ENCODE measurements at places on chromosomes 2 and 18. TPM values are rescaled to one million over a fixed set of nuclear protein-coding genes. Genes with fewer than 3 reads are reported as not detected.
A peak's percentile ranks its signal among the peaks of the same experiment; 100 is the strongest.

- DNase-seq = no peak
Observed at GRCh38 chr2:166613226-166613625, 119.2 kb upstream of the SCN7A start.

- no peak for DNase-seq
Observed at GRCh38 chr18:27942706-27943105, 234.2 kb downstream of the CDH2 start.

- no peak for DNase-seq
Observed at GRCh38 chr2:43223521-43224001, 2.8 kb downstream of the ZFP36L2 start.

DNA sequence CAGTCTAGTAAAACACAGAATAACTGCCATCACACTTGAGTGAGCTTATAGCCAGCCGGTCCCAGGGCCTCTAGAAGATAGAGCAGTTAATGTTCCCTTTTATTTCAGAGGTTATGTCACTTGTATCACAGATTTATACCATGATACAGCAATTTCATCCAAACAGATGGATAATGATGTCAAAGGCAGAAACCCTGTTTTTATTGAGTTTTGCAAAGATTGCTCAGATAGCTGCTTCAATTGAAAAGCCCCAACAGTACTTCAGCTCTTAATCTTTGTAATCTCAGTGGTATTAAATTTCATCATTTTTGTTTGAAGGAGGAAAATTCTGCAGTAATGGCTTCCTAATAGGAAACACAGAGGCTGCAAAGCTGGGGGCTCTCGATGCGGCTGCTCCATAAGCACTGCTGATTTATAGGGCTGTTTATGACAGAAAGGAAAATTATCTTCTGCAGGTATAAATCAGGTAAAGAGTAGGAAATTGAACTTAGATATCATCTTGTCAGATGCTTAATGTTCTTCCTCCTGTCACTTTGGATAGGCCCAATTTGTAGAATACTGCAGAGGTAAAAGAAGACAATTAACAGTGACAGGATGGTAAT lies 112.3 kb downstream of the LNPK start:
- no peak for DNase-seq

- DNase-seq = no peak
Observed at GRCh38 chr2:97005353-97005752, 19.0 kb upstream of the FAM178B start.

- DNase-seq = no peak
Observed at GRCh38 chr2:170218456-170218855, 40.5 kb downstream of the MYO3B start.

DNA sequence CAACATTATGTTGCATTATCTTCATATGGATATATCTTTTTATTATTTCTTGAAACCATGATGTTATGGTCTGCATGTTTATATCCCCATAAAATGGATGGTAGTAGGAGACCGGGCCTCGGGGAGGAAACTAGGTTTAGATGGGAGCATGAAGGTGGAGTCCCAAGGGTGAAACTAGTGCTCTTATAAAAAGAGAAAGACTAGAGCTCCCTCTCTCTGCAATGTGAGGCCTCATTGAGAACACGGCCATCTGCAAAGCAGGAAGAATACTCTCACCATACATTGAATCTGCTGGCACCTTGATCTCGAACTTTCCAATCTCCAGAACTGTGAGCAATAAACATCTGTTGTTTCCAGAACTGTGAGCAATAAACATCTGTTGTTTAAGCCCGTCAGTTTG lies 64.0 kb downstream of the NXPH2 start:
- DNase-seq = no peak

DNA sequence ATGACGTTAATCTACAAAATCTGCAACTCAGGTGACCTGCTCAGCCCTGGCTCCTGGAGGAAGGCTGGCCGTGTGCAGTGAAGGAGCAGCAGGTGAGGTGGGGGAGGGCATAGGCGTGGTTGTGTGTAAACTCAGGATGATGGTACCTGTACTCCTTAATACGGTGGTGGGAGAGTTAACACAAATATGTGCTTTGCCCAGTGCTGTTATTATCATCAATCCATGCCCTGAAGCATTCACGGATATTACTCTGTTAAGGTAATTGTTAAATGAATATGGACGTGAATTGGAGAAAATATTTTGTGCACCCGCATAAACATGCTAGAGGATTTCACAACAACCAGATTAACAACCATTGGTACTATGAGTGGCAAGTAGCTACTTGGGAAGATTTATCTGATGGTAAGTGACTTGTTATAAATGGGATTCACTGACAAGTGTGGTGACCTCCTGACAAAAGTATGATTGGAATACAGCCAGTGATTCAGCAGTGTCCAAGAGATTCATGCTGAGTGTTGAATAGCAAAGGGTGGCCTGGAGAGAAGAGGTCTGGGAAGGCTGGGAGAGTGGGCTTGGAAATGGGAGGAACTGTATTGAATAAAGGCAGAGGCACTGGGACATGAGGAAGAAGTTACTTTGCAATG lies 194.1 kb downstream of the TPGS2 start:
- no peak for DNase-seq

GRCh38 chr2:873651-874580 lies 76.7 kb upstream of the SNTG2 start:
- no peak for DNase-seq

DNA sequence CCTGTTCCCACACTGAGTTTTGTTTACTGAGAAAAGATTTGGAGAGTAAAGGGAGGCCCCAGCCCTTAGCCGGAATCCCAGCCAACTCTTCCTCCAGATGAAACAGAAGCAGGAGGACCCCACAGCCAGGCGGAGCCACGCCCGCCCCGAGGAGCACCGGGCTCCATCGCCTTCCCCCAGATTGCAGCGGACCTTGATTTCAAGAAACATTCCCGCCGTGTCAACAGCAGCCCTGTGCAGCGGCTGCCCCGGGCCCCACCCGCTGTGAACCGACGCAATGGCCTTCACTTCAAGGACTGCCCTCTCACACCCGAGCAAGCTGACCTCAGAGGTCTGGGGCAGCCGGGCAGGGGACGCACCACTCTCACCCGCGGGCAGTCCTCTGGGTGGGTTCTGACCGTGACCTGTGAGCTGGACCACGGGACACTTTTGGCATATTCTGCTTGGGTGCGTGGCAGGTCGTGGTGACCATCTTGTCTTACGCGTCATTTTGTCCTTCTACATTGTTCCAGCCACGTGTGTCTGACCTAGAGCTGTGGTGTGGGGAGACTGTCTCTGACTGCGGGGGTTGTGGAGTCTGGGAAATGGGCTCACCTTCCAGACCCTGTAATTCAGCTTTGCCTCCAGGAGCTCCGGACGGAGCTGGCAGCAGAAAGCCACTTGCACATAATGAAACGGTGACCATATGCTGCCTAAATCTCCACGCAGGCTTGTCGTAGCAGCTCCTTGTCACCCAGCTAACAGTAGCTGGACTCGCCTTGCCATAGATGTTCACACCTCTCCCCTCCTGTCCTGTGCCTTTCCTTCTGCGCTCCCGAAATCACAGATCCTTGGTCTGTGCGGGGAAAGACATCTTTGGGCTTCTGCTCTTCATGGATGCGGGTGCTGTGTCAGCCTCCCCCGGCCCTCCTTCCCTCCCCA lies 32.0 kb upstream of the INHBB start:
- no peak for DNase-seq

DNA sequence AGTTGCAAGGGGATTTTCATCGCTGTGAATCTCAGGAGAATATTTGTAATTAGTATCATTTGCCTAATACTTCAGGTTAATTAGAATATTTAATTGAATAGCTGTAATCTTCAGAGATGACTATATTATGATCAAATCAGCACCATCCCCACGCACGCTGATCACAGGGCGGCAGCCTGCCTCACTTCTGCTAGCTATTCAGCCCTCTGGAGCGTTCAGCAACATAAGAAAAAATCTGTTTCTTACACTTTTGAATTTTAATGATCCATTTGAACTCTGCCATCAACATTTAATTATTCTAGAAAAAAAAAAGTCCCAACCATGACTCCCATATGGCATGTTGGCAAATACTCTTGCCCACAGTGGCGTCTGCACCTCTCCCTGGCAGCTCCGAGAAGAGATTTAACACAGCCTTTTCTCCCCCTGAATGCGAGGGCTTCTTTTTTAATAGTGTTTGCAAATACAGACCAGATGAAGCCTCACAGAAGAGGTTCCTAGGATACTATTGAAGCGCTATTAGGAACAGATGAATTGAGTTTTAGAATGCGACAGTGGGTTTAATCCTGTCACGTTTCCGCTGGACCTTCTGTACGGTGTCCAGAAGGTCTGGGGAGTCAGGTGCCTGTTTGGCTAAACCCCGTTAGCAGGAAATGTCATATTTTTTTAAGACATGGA lies 731.9 kb upstream of the SALL3 start:
- no peak for DNase-seq

- DNase-seq = no peak
Observed at GRCh38 chr2:98907966-98908905, 27.8 kb downstream of the CRACDL start.

GRCh38 chr2:233088972-233089345 lies 28.8 kb downstream of the INPP5D start:
- DNase-seq = no peak

GRCh38 chr2:234682492-234683228 lies 185.8 kb upstream of the ARL4C start:
- DNase-seq = no peak

DNA sequence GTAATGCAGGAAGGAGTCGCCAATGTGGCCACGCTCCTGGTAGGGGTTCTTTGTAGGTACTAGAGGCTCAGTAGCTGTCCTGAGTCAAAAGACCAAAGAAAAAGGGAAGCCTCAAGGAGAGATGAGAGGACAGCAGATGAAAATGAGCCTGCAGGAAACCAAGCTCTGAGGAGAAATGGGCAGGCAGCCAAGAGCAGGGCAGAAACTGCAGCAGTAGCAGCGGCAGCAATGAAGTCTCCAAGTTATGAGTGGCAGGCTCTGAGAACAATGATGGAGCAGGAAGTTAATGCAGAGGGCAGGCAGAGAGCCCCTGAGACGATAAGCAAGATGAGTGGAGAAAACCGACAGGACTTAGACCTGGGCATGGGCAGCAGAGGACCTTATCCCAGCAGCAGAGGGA lies 48.2 kb upstream of the TMEM200C start:
- no peak for DNase-seq

GRCh38 chr2:208984376-208985090 lies 439.3 kb upstream of the MAP2 start:
- DNase-seq = no peak

GRCh38 chr2:232979871-232980461 lies 33.1 kb downstream of the NGEF start:
- DNase-seq = peak; percentile 69

RETREG2 gene
- total RNA-seq = 159 TPM

COL5A2 gene
- total RNA-seq = 4.5 TPM

MEP1B gene
- 6.9 TPM for total RNA-seq

PLGLB2 gene
- total RNA-seq = 5.0 TPM

TRMT61B gene
- 9.6 TPM for total RNA-seq
